ENCODE measurements at places on chromosomes 11 and 22.

- DNase-seq, result no peak
Measured at GRCh38 chr11:78846269-78846668, 271.6 kb upstream of the NARS2 start.

- DNase-seq, result peak; percentile 96
Measured at GRCh38 chr11:65421794-65422632, 585 bp upstream of the NEAT1 start.

- peak; percentile 48 for DNase-seq
Measured at GRCh38 chr11:94472916-94473799, 20.5 kb downstream of the MRE11 start.

DNA sequence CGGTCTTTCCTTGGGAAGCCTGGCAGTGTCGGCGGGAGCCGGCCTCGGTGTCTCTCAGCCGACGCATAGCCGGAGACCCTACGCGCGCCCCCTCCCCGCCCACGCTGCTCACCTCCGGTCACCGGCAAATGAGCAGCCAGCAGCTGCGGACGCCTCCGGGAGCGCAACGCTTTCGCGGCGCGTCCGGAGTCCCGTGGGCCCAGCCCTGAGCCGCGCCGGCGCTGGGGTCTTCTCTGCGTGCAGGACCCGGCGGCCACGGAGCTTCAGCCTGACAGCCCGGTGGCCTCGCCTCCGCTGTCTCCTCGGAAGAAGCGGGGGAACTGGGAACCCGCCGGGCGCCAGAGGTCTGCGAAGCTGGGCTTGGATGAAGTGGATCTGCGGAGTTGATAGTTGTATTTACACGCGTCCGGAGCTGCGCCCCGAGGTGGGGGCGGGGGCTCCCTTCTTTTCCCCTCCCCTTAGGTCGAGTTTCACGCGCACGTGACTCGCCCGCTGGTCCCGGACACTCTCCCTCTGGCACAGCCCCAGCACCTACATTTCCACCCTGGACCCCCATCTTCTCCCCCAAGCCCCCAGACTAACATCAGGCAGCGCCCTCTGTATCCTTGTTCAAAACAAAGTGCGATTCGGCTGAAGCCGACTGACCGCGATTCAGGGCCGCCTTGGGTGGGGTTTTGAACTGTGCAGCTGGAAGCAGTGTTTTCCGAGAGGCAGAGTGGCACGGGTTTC is at the start of gene SLC43A1:
Gene SLC43A1 (minus strand): TSS at position 371 of the 729 bp plus-strand sequence. CDS start 1,591 bp downstream, outside the sequence.
- peak; percentile 48 for DNase-seq

- no peak for DNase-seq
Measured at GRCh38 chr11:100682247-100682969, 4.7 kb upstream of the ARHGAP42 start.

DNA sequence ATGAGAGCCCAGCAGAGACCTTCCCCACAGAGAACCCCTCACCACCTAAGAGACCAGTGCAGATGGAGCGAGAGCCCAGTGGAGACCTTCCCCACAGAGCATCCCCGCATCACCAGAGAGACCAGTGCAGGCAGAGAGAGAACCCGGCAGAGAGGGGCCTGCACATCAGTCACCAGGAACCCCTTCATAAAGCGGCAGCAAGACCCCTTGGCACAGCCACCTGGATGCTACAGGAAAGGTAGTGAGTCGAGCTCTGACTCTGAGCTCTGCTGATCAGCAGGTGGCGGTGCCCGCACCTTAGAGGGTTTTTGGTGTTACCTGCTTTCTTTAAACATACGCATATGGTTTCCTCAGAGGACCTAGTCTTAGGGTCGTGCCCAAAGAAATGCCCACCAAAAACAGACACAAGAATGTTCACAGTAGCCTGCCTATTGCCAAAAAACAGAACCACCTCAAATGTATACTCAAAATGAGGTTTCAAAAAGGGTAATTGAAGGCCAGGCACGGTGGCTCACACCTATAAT is 678.7 kb downstream of the BRD1 start:
- DNase-seq, result no peak

GRCh38 chr11:72208281-72208680 is 8.3 kb upstream of the FOLR2 start:
- no peak for DNase-seq

DNA sequence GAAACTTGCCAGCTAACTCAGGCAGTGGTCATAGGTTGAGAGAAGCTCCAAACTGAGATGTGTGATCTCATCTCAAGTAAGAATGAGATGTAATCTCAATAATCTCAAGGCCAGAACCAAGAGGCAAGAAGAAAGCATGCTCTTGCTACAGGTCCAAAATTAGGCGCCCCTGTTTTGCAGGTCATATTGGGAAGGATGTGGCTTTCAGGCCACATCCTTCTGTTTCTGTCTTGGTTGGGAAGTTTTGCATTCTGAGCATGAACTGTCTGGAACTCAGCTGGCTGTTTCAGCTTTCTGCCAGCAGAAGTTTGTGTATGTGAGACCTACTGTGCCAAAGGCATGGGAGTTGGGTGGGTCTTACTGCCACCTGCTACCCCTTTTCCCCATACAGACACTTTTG is 67.5 kb upstream of the MS4A8 start:
- DNase-seq, result no peak

DNA sequence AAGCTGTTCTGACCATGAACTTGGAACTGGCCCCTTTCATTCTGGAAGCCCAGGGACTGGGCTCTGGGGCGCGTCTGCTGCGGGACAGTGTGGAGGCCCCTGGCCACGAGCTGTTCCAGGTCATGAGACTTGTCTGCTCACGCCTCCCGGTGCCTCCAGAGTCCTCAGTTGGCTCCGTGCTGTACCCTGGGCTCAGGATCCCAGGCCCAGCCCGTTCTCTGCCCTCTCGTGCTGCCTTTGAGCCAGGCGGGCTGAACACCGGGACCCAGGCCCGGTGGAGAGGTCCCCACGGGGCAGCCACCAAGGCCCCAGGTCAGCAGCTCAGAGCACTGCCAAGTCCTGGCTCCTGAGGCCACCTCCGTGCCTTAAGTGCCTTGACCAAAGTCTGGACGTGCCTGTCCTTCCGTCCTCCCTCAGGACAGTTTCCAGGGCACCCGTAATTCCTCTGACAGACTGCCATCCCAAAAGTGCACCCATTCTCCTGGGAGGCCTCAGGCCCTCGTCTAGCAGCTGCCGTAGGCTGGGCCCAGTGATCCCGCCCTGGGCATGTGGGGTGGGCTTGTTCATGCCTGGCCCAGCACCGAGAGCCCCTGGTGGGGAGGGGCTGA is 36.3 kb upstream of the PPARA start:
- DNase-seq, result no peak

DNA sequence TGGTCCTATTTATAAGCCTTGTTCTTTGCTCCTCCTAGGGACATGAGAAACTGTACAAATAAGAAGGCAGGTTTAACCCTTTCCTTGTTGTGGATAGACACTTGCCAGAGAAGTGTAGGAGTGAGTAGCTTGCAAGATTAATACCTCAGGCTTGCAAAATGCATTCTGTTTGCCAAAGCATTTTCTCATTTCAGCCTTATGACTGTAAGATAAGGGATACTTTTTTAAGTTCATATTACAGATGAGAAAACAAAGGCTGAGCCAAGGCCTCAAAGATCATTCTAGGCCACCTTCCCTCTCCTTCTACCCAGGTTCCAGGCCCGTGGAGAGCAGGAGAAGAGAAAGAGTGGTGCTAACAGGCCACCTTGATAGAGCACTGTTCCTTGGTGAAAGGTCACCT is 46.8 kb downstream of the TRIM29 start:
- no peak for DNase-seq

GRCh38 chr11:128483211-128483788 is 104.1 kb downstream of the ETS1 start:
- DNase-seq, result peak; percentile 62

- peak; percentile 86 for DNase-seq
Measured at GRCh38 chr11:62560566-62561103, 13.1 kb downstream of the EEF1G start.

DNA sequence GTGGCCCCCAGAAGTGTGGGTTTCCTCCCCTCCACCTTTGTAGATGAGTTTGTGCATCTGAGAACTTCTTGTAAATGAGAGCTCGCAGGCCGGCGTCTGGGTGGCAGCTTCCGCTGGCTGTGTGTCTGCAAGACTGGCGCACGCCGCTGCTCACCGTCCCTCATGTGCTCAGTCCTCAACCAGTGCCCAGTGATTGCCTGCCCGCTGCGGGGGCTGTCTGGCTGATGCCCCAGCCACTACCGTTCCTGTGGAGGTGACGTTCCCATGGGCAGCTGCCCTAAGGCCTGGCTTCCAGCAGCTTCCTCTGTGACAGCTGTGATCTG is 8.8 kb downstream of the TBX1 start:
- DNase-seq, result no peak

- DNase-seq, result no peak
Measured at GRCh38 chr22:44090571-44090905, 66.4 kb downstream of the PARVB start.

- DNase-seq, result peak; percentile 3
Measured at GRCh38 chr22:35218079-35218478, 39.2 kb upstream of the HMGXB4 start.

- DNase-seq, result peak; percentile 74
Measured at GRCh38 chr11:848380-848931, 5.8 kb downstream of the TSPAN4 start.

DNA sequence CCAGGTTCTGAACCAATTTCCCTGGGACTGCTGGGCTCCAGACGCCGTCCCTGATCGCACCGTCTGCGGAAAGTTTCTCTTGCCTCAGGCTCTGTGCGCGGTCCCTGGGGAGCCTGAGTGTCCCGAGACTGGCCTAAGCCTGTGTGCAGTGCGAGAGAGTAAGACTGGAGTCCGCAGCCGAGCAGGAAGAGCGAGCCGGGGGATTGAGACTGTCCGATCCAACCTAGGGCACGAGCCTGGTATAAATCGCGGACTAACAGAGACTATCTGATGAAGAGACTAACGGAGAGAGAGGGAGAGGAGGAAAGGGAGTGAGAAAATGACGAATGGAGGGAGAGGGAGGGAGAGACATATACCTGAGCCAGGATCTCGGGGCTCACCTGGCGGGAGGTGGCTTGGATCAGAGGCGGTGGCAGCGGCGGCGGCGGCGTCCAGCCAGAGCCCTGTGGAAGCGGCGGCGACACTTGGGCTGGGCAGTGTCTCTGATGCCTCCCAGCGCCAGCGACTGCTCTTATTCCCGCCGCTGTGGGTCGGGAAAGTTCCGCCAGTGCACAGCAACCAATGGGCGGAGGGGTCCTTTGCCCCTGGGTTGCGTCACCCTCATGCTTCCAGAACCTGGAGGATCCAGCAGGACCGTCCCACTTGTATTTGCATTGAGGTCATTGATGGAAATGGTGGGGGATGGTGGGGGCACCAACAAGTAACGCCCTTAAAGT is at the start of gene CALCA:
Gene CALCA (minus strand): TSS at position 487 of the 716 bp plus-strand sequence. CDS start 1,159 bp downstream, outside the sequence.
- DNase-seq, result no peak

GRCh38 chr11:33777906-33778305 is 3.6 kb upstream of the FBXO3 start:
- no peak for DNase-seq

DNA sequence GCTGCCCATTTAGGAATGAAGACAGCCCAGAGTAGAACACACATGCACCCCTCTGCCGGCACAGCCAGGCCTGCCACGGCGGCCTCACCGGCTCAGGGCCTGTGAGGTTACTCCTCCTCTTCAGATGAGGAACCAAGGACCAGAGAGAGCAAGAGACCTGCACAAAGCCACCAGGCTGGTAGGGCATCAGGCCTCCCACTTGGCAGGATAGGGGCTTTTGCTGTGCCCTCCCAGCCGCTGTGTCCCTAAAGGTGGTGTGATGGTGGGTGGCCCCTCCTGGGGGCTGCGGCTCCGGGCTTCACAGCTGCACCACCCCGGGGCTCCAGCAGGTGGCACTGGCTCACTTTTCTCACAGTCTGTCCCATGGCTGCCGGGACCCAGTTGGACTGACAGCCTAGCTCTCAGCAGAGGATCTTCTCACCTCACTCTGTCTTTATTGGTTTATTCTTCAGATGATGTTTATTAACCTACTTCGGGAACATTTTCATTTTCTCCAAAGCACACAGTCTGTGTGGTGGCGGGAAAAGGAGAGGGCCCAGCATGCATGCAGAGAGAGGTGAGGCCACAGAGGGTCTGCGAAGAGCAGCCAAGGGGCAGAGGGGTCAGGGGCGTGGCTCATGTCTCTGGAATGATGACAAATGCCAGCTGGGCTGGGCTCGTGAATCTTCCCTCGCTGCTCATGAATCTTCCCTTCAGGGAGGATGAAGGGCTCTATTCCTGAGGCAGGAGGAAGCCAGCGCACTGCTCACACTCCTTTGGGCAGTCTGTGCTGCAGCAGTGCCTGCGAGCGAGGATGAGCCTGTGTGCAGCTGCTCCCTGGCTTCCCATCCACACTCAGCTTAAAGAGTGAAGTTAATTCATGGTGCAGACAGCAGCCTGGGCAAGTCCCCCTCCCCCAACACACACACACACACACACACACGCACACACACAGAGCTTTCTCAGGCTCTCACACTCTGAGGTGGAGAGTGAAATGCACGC is 101.1 kb upstream of the PITPNB start:
- DNase-seq, result peak; percentile 80

GRCh38 chr22:43993072-43993760 is 30.9 kb upstream of the PARVB start:
- peak; percentile 72 for DNase-seq

GRCh38 chr22:27046086-27046485 is 388.7 kb downstream of the MIAT start:
- DNase-seq, result no peak

DNA sequence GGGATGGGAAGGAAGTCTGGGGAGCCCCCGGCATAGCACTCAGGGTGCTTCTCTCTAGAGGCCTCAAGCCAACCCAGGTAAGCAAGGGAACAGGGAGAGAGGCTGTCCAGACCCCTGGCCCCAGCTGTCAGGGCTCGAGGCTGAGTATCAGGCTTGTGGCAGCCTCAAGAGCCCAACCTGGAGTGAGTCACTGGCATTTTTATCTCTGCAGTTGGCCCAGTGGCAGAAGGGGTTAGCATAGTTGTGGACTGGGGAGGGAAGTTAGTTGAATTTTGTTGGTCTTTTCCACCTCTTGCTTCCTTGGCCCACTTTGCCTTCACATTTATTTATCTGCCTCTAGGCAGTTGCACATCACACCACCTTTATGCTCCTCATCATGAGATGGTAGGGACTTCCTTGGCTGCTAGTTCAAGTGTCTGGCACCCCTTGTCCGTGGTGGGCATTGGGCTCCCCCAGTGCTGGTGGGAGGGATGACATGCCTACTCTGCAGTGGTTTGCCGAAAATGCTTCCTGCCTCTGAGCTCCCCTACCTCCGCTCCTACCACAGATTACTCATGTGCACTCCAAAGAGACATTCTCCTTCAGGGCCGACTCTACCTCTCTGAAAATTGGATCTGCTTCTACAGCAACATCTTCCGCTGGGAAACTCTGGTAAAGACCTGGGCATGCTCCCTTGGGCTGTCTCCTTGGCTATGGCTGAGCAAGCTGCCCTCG is 60.1 kb downstream of the SCN3B start:
- no peak for DNase-seq

GRCh38 chr22:38608992-38609750 is 39.2 kb upstream of the DMC1 start:
- DNase-seq, result no peak

- no peak for DNase-seq
Measured at GRCh38 chr22:41848468-41848867, 15.6 kb downstream of the SREBF2 start.

DNA sequence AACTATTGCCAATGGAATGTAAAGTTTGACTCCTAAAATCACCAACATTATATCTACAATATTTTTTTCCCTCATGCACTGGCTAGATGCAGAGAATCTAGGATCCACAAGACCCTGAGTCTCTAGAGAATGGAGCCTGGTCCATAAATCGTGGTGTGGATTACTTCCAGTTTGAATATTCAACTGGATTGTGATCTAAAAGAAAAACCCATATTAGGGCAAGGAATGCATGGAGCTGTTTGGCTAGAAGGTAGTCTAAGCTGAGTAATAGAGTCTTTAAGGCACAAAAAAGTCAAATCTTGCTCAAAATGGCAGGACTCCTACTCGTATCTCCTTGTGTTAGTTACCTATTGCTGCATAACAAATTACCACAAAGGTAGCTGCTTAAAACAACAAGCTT is 9.4 kb upstream of the MS4A5 start:
- no peak for DNase-seq

- DNase-seq, result no peak
Measured at GRCh38 chr11:66542362-66542761, 3.5 kb downstream of the ZDHHC24 start.

Measured in activated CD8-positive, alpha-beta T cell treated with anti-CD3 and anti-CD28 coated beads for 36 hours (primary cell).